GM23248 (cell line): ENCODE measurements at places on chromosomes 2 and 18. TPM values are rescaled to one million over a fixed set of nuclear protein-coding genes. Genes with fewer than 3 reads are reported as not detected.

Gene SLC23A3
- 0.24 and 0.58 TPM in 2 replicates for polyA plus RNA-seq

DNA sequence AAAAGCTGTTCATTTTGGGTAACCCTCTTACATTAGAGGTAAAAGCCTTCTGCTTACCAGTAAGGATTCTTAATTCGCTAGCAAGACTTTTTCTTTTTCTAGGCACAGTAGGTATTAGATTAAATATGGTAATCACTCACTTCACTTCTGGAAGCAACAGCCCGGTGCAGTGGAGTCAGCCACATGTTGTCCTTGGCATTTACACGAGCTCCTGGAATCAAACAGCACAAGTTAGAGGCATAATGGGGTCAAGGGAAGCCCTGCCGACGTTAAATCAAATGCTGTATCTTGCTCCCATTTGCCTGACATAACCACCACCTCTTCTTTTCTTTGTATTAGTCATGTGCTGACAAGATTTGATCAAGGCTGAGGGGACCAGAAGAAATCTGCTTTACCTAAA, 174.1 kb downstream of the ANKRD44 start:
- no peak for DNase-seq
- H3K36me3 ChIP-seq: no peaks in the 10 kb centered on the region
- no peaks in the 10 kb centered on the region for H3K27me3 ChIP-seq
- H3K4me3 ChIP-seq: no peak overlapping the region

Gene UGT1A10
- not detected in 2 replicates for polyA plus RNA-seq

Gene SERPINB7
- polyA plus RNA-seq: 12.5 and 13.8 TPM in 2 replicates

Gene NT5C1B
- polyA plus RNA-seq: 0.88 and 1.4 TPM in 2 replicates

Gene G6PC2
- polyA plus RNA-seq: not detected in 2 replicates

Gene ADAM23
- polyA plus RNA-seq: 1.7 and 1.8 TPM in 2 replicates
